ENCODE measurements at places on chromosomes 4 and X.

- DNase-seq, result no peak
Observed at GRCh38 chr4:24603343-24603742, 19.0 kb upstream of the DHX15 start.

DNA sequence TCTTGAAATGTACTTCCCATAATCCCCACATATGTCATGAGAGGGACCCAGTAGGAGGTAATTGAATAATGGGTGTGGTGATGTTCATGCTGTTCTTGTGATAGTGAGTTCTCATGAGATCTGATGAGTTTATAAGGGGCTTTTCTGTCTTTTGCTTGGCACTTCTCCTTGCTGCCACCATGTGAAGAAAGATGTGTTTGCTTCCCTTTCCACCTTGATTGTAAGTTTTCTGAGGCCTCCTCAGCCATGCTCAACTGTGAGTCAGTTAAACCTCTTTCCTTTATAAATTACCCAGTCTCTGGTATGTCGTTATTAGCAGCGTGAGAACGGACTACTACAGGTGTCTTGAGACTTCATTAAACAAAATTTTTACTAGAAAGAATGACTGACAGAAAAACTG lies 323.2 kb downstream of the BMPR1B start:
- no peak for DNase-seq

DNA sequence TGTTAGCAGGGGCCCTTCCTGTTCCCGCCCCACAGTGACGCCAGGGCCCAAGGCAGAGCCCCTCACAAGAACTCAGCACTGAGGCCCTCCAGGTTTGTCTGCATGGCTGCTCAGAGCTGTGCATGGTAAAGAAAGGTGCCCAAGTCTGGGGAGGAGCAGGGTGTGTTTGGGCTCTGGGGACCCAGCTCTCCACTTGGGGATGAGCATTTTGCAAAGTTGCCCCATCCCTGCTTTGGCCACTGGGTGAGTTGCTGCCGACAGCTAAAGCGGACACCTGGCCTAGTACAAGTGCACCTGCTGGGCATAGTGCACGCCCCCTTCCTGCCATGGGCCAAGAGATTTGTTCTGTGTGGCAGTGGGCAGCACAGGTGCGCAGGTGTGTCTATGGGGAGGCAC lies 2.0 kb upstream of the MXD4 start:
- DNase-seq, result no peak

- DNase-seq, result no peak
Observed at GRCh38 chr4:8093587-8094274, 64.9 kb downstream of the ABLIM2 start.

DNA sequence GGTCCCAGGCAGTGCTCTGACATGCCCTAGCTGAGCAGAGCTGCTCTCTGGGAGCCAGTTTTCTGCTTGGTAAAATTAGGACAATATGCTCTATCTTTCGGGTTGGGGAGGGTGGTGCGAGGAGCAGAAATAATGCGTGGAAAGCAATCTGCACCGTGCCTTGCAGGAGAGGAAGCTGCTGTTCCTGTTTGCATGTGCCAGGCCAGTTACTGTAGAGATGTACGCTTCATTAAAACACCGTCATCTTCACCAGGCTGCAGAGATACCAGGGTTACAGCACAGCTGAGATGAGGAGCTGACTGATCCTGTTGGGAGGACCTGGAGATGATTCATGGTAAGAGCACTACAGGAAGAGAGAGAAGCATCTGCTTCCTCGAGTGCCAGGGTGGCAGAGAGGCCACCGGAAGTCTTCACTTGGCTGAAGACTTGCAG lies 29.5 kb upstream of the IRF2 start:
- DNase-seq, result no peak

DNA sequence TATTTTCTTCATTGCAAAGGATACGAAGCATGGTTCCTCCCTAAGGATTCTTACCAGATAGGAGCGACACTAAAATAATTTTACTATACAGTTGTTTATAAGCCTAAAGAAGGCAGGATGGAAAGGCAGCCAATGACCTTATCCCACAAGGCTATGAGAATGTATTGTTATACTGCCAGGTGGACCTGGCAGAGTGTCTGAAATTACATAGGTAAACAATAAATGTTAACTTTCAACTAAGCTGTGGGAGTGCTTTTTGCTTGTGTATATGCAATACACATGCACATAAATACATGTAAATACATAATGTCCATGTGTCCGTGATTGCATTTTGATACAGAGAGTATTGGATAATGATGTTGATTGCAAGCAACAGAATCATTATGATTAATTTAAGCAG lies 850.6 kb downstream of the CENPC start:
- DNase-seq, result no peak

GRCh38 chr4:25702848-25703247 lies 47.2 kb downstream of the SLC34A2 start:
- no peak for DNase-seq

Measured in WERI-Rb-1 (cell line).